Stimulated activated CD4-positive, alpha-beta T cell treated with anti-CD3 and anti-CD28 coated beads, TNF-alpha, amount 100 ng/mL, for 24 hours (primary cell): ENCODE measurements at places on chromosomes 2 and 18.

GRCh38 chr2:190685333-190685732, 36.5 kb downstream of the NAB1 start:
- DNase-seq: no peak

- DNase-seq: no peak
Observed at GRCh38 chr18:79942786-79943607, 8.5 kb downstream of the SLC66A2 start.

- DNase-seq: no peak
Observed at GRCh38 chr2:31244101-31244500, 10.1 kb downstream of the EHD3 start.

DNA sequence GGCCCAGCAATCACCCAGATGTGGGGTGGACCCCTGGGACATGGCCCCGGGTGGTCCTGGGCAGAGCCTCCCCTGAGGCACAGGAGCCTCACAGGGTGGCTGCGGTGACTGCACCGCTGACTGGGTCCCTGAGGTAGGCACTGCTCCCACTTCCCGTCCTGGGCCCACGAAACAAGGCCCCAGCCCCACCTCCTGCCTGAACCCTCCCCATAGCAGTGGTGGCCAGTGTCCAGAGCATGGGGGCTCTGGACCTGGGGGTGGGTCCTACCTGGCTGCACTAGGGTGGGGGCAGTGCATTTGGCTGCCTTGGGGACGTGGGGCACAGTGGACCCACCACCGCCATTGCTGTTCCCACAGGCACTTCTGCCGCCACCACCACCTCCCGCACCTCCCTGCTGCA, 39.4 kb downstream of the TDRD15 start:
- no peak for DNase-seq

- DNase-seq: peak; percentile 56
Observed at GRCh38 chr2:233247744-233248143, 3.7 kb upstream of the ATG16L1 start.

DNA sequence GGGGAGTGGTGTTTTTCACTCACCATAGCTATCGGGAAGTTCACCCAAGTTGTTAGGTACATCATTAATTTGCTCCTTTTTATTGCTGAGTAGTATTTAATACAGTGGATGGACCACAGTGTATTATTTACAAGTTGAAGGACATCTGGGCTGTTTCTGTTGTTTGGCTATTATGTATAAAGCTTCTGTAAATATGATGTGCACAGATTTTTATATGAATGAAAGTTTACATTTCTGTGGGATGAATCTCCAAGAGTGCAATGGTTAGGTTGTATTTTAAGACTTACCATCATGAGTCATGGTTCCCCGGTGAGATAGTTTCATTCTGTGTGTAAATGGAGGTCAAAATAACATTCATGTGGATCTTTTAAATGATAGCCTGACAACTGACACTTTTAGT, 337.4 kb downstream of the PTPRM start:
- DNase-seq: no peak

DNA sequence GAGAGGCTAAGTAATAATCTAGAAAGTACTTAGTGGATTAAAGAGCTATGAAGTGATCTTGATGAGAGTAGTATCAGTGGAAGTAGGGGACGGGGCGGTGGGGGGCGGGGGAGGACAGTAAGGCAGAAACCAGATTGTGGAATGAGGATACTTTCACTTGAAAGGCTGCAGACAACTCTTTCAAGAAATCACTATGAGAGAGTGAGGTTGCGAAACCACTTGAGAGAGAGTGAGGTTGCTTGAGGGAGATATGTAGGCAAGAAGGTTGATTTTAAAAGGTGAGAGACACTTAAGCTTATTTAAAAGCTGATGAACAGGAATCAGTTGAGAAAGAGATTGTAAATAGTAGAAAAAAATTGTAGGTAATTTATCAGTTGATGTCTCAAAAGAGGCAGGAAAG, 3.8 kb downstream of the ZNF397 start:
- DNase-seq: no peak
